ENCODE measurements at places on chromosomes 6 and 20. TPM values are rescaled to one million over a fixed set of nuclear protein-coding genes. Genes with fewer than 3 reads are reported as not detected.

GRCh38 chr6:148208298-148208697 lies 134.3 kb upstream of the SASH1 start:
- DNase-seq = no peak

Gene FAM184A
- polyA plus RNA-seq = 0.13 TPM

Gene HLA-DMB
- 38.3 TPM for polyA plus RNA-seq

- DNase-seq = no peak
Observed at GRCh38 chr6:93581371-93581770, 162.0 kb upstream of the EPHA7 start.

Gene RAD21L1
- polyA plus RNA-seq = not detected

DNA sequence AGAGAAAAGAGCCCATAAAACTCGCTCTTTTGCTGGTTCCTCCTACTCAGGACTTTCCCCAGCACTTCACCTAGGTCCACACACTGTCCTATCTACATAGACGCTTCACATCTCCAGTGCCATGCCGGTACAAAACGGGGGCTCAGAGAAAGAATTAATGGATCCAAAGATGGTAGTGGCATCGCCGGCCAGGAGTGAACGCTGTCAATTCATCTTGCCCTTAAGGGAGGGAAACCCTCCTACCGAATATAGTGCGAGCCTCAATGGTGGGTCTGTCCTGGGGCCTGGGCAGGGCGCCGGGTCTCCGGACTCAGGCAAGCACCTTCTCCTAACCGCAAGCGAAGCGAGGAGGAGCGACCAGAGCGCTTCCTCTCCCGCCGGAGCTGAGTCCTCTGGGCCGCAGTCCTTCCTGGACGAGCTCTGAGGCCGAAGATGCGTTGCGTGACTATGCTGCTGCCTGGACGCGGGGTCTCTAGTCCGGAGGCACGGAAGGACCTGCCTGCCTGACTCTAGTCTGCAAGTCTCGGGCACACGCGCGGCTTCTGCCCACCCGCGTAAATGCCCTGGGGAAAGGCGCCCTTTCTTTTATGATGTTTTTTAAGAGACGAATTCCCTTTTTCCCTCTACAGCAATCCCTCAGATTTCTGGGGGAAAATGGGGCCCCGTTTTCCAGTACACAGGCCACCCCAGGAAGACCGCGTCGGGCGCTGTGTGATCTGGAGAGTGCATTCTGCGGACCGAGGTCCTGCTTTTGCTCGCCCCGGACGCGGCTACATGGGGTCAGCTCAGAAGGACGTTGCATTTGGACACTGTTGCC lies 100.1 kb upstream of the PRDM1 start:
- DNase-seq = no peak

DNA sequence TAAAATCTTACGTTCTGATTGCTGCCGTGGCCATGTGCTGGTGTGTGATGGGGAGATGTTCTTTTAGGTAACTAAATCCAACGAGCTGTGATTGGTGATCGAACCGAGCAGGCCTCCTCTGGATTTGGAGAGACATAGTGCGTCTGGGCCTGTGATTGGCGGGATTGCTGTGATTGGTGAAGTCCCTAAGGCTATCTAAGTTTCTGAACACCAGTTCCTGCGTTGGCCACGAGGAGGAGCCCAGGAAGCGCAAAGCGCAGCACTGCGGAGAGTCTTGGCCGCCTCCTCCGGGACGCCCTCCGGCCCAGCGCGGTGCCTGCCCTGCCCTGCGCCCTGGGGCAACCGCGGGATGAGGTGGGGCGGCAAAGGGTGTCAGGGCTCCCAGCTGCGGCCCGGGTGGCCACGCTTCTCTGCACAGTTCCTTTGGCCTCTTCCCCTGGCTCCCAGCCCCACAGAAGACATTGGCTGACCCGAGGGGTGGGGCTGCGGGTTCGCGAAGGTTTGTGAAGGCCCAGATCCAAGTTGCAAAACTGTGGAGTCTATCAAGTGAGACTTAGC lies 33.0 kb downstream of the HNF4A start:
- peak; percentile 51 for DNase-seq

Data from immature natural killer cell (primary cell).